Suppressor macrophage treated with lipopolysaccharide for 4 hours (primary cell): ENCODE measurements at places on chromosomes 11 and 22.
A peak's percentile ranks its signal among the peaks of the same experiment; 100 is the strongest.

- peak; percentile 17 for DNase-seq
These were observed 5.0 kb downstream of the ZP1 start for GRCh38 chr11:60872124-60872960.

DNA sequence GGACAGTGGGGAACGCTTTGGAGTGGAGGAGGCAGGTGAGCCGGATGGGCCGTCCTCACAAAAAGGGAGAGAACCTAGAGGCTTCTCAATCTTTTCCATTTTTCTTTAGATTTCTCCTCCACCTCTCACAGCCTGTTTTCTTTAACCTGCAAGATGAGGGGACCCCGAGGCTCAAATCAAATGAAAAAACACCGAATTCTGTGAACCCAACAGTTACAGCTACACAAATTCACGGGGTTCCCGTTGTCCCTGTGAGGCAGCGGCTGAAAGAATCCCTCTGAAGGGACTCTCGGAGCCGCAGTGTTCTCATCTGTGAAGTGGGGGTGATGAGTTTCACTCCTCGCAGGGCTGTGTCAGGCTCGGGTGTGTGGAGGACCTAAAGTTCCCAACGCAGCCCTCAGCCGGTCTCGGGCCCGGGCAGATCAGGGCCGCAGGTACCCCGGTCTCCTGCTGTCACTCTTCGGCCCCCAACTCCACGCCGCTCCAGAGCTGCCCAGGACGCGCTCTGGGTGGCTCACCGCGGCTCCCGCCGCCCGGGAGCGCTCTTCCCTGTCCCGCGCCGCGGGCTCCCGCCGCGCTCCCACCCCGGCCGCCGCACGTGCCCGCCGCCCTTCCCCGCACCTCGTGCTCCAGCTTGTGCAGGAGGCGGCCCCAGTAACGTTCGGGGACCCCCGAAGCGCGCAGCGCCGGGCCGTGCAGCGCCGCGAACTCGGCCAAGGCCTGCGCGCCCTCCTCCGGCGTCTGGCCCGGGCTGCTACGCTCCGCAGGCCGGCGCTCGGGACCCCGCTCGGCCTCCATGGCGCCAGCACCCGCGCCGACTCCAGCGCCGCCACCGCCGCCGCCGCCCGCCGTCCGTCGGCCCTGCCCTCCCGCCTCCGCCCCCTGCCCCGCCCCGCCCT is at the start of gene TTLL12:
Gene TTLL12 (minus strand): TSS at position 863 of the 899 bp plus-strand sequence. CDS start 65 bp downstream, at position 798.
- DNase-seq, result peak; percentile 74

DNA sequence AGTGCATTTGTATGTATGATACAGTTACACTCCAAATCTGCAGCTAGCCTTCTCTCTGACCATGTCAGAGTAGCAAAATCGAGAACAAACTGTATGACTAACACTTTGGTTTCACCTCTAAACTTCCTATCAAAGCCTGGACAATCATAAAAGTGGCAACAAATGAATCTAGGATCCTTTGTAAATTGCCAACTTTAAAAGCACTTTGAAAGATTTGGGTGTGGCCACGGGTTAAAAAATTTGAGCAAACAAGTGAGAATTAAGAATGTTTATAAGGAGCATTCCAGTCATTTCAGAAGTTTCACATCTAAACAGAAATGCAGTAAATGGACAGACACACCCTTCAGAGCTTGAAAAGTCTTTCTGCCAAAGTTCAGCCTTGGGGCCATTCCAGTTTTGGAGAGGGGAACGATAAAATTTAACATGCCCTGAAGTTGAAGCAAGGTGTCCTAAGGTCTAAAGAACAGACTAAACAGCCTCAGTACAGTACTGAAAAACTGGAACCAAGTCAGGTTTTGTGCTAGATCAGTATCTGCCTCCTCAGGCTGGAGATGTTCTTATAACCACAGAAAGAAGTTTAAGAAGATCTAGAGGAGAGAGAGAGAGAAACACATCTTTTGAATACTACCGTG is 181.9 kb upstream of the BDNF start:
- DNase-seq, result no peak

- DNase-seq, result peak; percentile 61
These were observed 119.8 kb downstream of the CSTPP1 start for GRCh38 chr11:47056261-47056915.

GRCh38 chr11:10349281-10349665 is 44.4 kb downstream of the ADM start:
- no peak for DNase-seq

DNA sequence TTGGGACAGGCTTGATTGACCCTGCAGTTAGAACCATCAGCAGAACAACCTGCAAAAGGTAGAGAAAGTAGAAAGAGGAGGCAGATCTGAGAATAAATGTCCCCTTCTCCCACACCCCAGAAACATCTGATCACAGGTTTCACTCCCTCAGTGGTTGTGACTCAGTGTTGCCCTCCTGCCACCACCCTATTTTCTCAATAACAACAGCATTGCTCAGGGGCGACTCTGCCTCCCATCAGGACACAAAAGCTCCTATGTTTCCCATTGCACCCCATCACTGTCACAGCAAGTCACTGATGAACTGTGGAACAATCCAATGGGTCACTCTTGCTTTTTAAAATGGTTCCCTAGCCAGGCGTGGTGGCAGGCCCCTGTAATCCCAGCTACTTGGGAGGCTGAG is 110.2 kb downstream of the RASSF10 start:
- DNase-seq, result no peak

DNA sequence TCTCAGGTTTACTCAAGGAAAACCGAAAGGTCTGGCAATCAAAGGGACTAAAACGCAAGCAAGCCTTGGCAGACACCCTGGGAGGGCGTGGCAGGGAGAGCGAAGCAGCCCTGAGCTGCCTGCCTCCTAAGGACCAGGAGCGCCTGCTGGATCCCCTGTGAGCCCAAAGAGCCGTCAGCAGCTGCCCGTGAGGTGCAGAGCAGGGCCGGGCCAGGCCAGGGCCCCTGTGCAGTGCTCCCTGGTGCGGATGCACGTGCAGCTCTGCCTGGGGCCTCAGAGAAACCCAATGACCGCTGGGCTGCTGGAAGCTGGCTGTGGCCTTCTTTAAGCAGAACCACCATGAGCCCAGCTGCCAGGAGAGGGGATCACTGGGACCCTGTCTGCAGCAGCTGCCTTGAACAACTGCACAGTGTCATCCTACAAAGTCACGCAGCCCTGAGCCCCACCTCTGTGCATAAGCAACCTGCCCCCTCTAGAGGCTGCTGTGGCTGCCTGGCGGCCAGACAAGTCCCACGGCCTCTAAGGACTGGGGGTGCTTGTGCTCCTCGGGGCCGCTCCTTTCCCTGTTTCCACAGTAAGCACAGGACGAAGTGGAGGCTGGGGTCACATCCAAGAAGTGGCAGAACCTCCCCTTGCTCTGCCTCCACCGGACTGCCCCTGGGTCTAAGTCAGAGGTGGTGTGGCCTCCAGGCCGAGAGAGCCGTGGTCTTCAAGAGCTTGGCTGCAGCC is 29.1 kb upstream of the COMT start:
- no peak for DNase-seq

GRCh38 chr11:56916162-56916561 is 72.6 kb upstream of the OR5AK2 start:
- no peak for DNase-seq

DNA sequence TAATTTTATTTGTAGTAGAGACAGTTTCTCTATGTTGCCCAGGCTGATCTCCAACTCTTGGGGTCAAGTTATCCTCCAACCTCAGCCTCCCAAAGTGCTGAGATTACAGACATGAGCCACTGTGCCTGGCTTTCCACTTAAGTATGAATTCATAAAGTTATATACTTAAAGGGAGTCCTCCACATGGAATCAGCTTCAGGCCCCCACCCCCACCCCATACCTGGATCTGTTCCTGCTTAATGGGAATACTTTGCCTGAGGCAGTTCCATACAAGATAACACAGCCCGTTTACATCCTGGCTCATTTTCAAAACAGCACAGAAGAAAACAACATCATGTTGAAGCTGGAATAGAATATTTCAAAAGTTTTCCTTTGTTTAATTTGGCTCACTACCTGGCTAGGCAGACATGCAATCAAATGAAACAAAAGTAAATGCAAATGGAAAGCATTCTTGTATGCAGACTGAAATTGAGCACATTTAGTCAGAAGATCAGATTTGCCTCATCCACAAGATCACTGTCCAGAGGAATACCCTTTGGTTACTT is 82.4 kb downstream of the FAT3 start:
- no peak for DNase-seq

DNA sequence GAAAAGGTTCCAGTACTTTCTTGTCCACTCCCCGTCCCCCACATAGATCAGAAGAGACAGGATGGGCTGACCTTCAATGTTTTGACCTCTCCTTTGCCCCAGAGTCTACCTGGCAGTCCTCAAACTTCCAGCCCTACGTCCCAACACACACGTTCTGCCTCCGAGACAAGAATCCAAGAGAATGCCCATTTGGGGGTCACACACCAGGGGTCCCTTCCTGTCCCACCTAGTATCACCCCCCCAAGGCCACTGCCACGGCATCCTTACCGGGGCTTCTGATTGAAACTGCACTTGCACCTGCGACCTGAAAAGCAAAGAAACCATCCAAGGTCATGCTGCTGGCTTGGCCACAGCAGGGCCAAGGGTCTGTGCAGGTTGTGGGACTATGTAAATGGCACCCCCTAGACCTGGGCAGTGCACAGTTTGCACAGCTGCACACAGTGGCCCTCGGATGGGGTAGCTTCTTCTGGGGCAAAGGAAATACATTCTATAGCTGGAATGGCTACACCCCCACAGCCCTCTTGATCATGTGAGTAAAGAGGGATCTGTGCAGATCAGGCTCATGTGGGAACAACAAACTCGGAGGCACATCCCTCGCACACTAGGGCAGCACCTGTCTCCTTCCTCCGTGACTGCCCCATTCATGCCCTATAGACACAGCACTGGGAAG is 16.5 kb upstream of the FXYD2 start:
- no peak for DNase-seq

DNA sequence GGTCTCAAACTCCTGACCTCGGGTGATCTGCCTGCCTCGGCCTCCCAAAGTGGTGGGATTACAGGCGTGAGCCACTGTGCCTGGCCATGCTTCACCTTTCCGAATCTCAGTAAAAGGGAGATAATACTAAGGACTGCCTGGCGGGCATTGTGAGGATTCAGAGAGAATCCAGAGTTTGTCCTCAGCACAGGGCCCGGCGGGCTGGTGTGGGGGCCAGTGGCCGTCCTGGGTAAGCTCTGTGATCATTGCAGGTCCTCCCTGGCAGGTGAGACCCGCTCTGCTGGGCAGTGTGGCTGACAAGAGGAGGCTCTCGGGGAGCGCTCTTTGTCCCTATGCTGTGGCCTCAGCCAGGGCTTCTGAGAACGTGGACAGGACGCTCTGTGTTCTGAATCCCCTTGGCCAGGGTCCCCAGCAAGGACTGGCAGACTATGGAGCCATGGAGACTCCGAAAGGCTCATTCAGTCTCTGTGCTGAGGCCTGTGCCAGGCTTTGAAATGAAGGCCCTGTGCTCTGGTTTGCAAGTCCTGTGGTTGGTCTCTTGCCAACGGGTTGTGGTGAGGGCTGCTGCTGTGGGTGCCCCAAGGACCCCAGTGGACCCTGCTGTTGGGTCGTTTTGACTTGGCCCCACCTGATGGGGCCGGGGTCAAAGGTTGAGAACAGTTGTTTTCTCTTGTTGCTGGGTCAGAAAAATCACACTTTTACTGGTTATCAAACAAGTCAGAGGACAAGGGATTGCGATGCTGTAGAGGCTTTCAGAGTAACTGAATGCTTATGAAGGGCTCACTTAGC is 2.1 kb downstream of the TPCN2 start:
- no peak for DNase-seq

GRCh38 chr11:1854132-1854948 is 1.5 kb downstream of the LSP1 start:
- DNase-seq, result no peak

- no peak for DNase-seq
These were observed 3.9 kb upstream of the MUC15 start for GRCh38 chr11:26575946-26576345.

GRCh38 chr11:93512073-93512475 is 31.1 kb downstream of the SMCO4 start:
- peak; percentile 31 for DNase-seq

GRCh38 chr22:33569018-33569417 is 351.3 kb downstream of the LARGE1 start:
- DNase-seq, result no peak

GRCh38 chr11:13223112-13223511 is 54.5 kb upstream of the BMAL1 start:
- DNase-seq, result no peak

DNA sequence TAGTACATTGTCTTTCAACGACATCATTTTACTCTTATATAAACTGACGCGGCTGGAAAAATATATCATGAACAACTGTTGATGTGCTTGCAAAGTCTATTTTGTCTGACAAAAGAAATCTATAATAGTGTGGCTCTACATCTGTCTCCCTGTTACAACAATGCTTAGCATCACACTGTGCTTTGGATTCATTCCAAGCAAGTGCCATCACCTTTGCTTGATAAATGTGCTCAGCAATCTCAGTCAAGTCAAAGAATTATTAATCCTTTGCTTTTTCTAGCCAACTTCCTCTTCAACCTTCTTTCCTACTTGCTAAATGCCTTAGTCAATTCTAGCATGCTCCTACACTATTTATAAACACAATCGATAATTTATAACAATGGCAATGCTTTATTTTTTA is 140.5 kb downstream of the FCHSD2 start:
- no peak for DNase-seq

- no peak for DNase-seq
These were observed 17.8 kb downstream of the BBOX1 start for GRCh38 chr11:27058456-27058855.

DNA sequence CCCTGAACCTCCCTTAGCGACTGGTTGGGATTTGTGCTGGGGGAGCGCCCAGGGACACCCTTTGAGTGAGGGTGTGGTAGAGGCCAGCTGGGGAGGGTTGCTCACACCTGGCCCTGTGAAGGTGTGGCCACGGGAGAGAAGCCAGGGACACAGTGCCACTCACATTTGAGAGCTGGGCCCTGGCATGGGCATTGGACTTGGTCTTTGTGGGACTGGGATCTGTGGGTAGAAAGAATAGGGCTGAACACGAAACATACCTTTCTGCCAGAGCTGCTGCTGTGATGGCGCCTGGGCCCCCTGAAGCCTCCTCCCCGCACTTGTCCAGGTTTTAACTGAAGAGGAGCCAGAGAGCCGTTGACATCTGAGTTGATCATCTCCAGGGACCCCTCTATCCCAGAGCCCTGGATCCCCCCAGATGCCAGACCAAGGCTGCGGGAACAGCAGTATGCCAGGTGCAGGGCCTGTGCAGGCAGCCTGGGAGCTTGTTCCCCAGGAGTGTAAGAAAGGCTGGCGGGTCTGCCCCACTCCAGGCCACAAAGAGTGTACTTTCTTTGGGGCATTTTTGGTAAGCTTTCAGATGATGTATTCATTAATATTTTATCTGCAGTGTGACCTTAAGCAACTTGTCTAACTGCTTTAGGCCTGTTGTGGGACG is 284.1 kb downstream of the TBC1D22A start:
- no peak for DNase-seq

GRCh38 chr11:128251140-128251539 is 336.2 kb downstream of the ETS1 start:
- DNase-seq, result no peak

DNA sequence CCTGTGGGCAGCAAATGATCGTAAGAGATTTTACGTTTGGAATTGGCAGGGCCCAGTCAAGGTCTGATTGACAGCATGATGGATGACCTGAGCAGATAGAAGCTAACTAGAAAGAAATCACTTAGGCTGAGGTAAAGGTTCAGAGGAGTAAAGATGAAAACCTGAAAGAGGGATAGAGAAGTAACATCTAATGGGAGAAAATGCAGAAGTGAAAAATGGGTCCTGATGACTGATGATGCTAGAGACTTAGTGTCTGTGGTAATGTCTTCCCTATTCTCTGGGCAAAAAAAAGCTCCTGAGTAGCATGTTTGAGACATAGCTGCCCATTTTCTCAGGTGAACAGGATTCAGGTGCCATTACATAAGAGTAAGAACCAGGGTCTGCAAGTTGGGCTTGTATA is 628.8 kb upstream of the ANO5 start:
- no peak for DNase-seq

- DNase-seq, result no peak
These were observed 245.4 kb downstream of the GRIK4 start for GRCh38 chr11:120756931-120757330.
